GM23338 (cell line): ENCODE measurements at places on chromosomes 5 and 9. TPM values are rescaled to one million over a fixed set of nuclear protein-coding genes. Genes with fewer than 3 reads are reported as not detected.

Gene KIF4B
- total RNA-seq, result 0.04 TPM in 1 of 2 replicates, not detected in the other

GRCh38 chr9:33416996-33417395 is 14.6 kb upstream of the AQP7 start:
- H3K4me3 ChIP-seq, result no peak overlapping the region
- DNase-seq, result no peak
- H3K27me3 ChIP-seq, result no peaks in the 10 kb centered on the region
- H3K4me1 ChIP-seq, result no peaks in the 10 kb centered on the region
- no peak overlapping the region for H3K27ac ChIP-seq

GRCh38 chr5:149392718-149393117 is 13.6 kb upstream of the IL17B start:
- H3K4me3 ChIP-seq, result no peak overlapping the region
- no peaks in the 10 kb centered on the region for H3K36me3 ChIP-seq
- H3K27ac ChIP-seq, result no peak overlapping the region
- H3K4me1 ChIP-seq, result no peaks in the 10 kb centered on the region
- H3K27me3 ChIP-seq, result no peaks in the 10 kb centered on the region

Gene NKD2
- total RNA-seq, result 7.3 and 9.0 TPM in 2 replicates

DNA sequence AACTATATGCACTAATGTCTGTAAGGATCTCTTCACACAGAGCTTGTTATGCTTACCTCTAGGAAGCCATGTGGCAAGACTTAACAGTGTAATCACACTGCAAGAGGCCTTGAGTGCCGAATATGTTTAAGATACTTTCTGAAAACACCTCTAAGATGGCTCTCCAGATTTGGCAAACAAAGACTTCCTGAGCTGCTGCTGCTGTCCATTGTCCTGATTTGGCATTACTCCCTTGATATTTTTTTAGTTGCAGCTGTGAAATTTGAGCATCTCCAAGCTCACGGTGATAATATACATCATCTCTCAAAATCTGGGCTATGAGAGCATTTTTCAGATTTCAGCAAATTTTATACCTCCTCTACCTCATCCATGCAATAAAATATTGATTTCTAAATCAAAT is 384.5 kb upstream of the CDH6 start:
- peak; percentile 28 for DNase-seq
- peaks cover 6% of the 10 kb centered on the region; the same call in 1 of the 2 replicates for H3K4me1 ChIP-seq
- H3K27ac ChIP-seq, result no peak overlapping the region
- H3K4me3 ChIP-seq, result no peak overlapping the region
- no peaks in the 10 kb centered on the region for H3K36me3 ChIP-seq

GRCh38 chr9:98087420-98088354 is 31.2 kb downstream of the NANS start:
- H3K4me1 ChIP-seq, result peaks cover 34% of the 10 kb centered on the region
- peaks cover 18% of the 10 kb centered on the region; the same call in 1 of the 2 replicates for H3K27me3 ChIP-seq
- H3K27ac ChIP-seq, result no peak overlapping the region
- peak overlapping the region; percentile 47 for H3K4me3 ChIP-seq
- peak; percentile 86 for DNase-seq
